EH (cell line): ENCODE measurements at places on chromosomes 1 and 21.

DNA sequence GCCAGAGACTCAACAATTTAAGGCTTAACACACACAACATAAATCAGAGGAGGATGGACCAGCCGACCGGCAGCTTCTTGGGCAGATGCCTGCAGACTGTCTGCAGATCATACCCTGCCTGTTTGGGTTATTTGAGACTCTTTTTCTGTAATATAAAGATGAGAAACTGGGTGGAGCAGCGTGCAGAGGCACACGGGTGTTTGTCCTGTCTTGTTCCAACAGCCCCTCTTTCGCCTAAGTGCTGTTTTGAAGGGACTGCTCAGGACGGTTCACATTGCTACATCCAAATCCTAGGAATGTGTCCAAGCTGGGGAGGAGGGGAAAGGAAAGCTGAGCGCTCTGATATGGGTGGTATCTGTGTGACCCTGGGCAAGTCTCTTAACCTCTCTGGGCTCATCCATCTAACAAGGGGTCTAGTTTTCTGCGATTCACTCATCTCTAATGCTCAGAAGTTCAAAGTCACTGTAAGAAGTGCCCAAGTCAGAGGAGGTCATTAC, 149.9 kb downstream of the CLIC6 start:
- no peak for DNase-seq

- no peak for DNase-seq
Measured at GRCh38 chr1:90948301-90948700, 73.5 kb downstream of the ZNF644 start.

GRCh38 chr1:13607002-13607401, 23.4 kb downstream of the PDPN start:
- no peak for DNase-seq

DNA sequence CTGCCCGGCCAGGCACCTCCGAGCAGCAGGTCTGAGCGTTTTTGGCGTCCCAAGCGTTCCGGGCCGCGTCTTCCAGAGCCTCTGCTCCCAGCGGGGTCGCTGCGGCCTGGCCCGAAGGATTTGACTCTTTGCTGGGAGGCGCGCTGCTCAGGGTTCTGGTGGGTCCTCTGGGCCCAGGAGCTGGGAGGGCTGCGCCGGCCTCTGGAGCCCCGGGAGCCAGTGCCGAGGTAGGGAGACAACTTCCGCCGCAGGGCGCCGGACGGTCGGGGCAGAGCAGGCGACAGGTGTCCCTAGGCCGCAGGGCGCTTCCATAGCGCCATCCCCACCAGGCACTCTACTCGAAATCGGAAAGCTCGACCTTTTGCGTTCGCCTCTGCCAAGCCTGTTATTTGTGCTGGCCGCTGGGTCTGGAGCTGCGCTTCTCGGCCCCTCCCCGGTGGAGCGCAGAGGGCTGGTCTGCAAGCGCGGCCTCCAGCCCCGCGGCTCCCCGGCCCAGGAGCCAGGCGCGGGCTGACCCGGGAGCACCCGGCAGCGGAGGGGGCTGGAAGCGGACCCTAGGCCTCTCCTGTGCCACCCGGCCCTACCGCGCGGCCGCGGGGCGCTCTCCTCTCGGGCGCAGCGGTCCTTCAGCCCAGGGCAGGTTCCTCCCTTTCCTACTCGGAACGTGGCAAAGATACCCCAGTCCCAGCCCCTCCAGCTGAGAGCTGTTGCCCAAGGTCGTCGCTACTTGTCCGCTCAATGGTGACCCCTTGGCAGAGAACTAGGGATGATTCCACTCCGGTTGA, 2.2 kb downstream of the SIM2 start:
- no peak for DNase-seq

- no peak for DNase-seq
Measured at GRCh38 chr1:159994896-159995295, 36.9 kb downstream of the PIGM start.

DNA sequence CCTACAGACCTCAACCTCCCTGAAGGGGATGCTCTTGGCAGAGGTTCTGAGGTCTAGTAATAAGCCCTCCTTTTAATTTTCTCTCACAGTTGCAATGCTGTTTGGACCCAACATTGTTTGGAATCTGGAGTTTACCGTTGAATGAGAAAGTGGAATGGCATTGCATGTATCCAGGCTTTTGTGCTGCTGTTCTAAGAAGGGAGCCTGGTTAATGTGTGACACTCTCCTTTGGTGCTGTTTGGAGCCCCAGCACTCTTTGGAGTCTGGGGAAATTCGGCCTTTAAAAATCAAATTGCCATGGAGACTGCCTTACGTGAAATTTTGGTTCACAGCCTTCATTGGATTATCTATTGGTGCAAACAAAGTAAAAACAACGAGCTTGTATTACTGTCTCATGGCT, 23.7 kb upstream of the TMEM61 start:
- no peak for DNase-seq

DNA sequence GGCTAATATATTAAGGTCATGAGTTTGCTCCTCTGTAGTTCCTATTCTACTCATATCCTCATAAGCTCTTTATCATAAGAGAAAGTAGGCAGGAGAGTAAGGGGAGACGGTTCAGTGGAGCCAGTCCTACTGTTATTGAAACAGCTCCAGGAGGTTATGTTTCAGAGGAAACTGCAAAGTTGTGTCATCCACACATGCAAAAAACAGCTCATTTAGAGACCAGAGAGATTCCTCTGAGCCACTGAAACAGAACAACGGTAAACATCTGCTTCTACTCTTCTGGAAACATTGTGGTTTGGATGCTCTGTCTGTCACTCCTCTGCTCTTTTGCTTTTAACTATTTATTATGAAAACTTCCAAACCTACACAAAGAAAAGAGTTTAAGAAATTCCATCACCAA, 66.3 kb upstream of the PPP2R5A start:
- DNase-seq: peak; percentile 84

DNA sequence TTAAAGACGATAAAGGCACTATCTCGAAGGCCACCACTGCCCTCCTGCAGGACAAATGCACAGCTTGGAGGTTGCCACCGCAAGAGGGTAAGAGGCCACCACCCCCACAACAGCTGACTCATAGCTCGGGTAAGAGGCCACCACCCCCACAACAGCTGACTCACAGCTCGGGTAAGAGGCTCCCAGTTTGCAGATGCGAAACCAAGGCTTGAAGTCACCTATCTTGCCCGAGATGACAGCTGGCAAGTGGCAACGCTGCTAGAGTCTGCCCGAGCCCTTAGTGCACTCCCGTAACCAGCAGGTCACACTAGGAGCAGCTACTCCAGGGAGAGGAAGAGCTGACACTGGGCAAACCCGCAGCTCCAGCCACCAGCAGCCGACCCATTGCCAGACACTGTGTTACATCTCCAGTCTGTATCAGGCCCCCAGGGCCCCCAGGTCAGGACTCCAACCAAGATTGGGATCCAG, 17.1 kb upstream of the SPSB1 start:
- peak; percentile 92 for DNase-seq

DNA sequence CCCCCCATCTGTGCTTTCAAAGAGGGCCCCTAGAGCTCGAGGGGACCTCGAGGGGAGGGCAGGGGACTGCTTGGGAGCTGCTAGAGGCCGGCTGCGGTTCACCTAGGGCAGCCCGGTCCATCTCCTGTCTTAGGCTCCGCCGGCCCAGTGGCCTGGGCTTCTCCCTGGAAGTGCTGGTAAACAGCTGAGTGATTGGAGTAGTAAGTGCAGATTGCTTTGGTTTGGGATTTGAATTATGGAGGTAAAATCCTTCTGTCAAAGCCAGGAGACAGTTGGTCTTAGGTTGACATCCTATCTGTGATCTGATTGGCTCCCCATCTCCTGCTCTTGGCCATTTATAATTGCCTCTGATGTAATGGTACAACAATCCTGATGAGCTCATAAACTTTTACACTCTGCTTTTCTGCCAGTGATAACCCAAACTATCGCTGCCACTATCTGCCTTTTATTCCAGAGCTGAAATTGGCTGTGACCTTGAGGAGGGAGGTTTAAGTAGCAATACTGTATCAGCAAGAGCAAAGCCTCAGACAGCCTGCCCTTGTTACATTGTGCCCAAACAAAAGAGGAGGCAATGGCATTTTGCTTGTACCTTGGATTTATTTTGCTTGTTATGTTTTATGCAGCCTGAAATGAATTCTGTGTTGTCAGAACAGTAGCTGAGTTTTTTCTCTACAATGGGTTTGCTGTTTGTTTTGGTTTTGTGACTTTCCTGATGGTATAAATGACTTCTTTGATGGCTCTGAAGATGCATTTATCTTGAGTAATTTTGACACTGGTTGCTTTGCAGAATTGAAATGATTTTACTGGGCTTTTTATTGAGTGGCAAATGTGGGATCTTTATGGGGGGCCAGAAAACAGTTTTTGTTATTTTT, 2.4 kb downstream of the ARID1A start:
- DNase-seq: peak; percentile 99

DNA sequence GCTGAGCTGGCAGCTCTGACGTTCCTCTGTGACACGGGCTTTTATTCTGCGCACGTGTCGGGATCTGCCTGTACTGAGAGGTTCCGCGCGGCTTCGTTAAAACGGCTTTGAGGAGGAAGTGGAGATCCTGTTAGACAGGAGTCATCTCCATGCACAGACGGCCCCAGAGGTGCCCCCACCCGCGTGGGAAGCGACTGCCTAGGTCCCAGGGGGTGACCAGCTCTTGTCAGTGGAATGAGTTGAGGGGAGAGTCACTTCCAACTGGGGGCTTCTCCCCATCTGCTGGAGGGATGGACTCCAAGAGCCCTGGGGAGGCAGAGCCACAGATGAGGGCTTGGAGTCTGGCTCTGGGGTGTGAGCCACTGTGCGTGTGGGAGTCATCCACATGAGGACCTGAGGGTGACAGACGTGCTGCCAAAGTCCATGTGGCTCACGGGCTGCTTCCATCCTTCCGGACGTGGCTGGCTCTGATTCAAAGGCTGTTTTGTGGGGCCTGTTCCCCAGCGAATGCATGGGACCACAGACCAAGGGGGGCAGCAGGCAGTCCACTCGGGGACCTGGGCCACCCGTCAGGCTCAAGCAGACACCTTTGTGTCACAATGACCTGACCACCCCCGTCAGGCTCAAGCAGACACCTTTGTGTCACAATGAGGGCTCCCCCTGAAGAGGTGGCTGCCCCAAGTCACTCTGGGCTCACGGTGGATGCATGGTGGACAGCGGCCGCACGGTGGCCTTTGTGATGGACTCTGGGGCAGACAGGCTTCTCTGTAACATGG, 26.8 kb downstream of the PTTG1IP start:
- peak; percentile 62 for DNase-seq

GRCh38 chr1:66381621-66382275, 152.2 kb upstream of the SGIP1 start:
- no peak for DNase-seq

GRCh38 chr1:71869326-71869725, 413.0 kb downstream of the NEGR1 start:
- no peak for DNase-seq

DNA sequence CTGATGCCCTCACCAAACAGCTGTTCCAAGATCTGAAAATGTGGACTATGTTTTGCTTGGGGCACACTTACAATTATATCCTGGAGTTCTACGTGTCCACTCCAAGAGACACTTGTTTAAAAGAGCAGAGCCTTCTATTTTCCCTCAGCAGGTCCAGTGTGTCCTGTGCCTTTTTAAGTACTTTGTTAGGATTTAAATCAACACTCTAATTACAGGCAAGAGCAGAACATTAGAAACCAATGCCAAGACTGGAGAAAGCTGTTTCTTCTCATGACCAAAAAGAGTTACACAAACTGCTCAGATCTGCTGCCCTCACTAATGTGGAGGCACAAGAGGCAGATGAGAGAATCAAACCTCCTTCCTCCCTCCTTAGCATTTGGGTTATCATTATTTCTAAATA, 452.9 kb downstream of the LMO4 start:
- no peak for DNase-seq

DNA sequence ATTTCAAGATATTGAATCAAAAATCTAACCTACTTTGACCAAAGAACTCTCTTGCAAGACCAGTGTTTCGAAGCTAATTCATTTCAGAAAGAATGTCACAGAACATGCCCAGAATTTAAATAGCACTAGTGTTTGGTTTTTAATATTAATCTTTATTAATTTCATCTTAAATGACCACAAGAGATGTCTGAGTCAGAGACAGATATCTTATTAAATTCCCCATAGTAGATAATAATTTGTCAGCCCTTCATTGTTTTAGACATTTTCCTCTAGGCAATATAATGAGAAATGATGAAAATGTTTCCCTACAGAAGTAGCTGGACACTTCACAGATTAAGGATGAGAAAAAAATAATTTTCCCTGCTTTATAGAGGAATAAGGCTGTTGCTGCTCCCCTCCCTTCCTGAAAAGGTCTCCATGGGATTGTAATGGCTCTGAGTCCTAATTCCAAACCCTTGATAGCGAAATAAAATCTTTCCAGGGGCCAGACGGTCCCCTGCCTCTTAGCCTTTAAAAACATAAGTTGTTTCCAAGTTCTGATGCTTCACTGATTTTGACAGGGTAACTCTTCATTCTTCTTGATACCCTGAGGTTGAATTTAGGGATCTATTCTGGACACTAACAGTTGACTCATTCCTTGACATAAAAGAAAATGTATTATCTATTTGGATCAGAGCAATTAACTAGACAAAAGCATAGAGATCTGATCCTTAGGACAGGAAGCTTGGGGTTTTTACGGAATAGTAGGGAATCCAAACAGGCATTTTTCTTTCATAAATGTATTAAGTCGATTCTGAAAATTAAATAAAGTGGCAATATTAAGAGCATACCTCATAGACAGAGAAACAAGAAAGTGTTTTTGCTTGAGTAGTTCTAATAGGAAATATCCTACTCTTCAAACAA, 820.8 kb downstream of the BRINP3 start:
- no peak for DNase-seq

DNA sequence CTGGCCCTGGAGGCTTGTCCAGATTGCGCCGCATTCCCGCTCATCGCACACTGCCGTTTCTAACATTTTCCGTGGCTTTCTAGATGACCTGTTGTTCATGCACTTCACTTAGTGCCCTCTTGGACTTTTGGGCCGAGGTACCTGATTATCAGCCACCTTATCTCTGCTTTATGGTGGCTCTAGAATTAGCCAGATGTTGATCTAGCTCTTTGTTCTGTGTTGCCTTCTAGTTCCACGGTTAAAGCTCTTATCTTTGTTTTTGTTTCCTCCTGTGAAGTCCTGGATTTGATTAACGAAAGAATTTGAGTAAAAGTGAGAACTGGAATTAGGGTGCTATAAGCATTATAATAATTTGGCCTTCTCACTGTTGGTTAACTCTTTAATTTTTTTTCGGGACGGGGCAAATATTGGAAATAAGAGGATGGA, 945 bp downstream of the RNPEP start:
- no peak for DNase-seq

- no peak for DNase-seq
Measured at GRCh38 chr1:70318191-70318590, 36.3 kb downstream of the ANKRD13C start.

GRCh38 chr1:210536254-210536961, 207.7 kb downstream of the HHAT start:
- no peak for DNase-seq

DNA sequence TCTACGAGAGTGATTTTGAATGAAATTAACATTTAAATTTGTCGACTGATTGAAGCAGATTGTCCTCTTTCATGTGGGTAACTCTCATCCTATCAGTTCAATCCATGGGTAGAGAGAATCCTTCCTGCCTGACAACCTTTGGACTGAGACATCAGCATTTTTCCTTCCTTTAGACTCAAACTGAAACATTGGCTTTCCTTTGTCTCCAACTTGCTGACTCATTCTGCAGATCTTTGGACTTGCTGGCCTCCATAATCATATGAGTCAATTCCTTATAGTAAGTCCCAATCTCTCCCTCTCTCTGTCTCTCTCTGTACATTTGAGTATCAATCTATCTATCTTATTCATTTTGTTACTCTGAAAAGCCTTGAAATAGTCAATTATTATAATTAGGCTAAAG, 416.7 kb downstream of the LRRIQ3 start:
- DNase-seq: no peak
